Activated CD8-positive, alpha-beta memory T cell treated with anti-CD3 and anti-CD28 coated beads, Interleukin-2, amount 10 ng/mL, durations not matched to agents 7 days and 5 days (primary cell): ENCODE measurements at places on chromosomes 12 and 14.
A peak's percentile ranks its signal among the peaks of the same experiment; 100 is the strongest.

GRCh38 chr12:49673446-49674317 lies 33.5 kb downstream of the FMNL3 start:
- DNase-seq = no peak

GRCh38 chr14:54220071-54220703 lies 176.6 kb upstream of the CDKN3 start:
- DNase-seq = no peak

- DNase-seq = no peak
Measured at GRCh38 chr14:98544174-98544573, 727.8 kb downstream of the BCL11B start.

GRCh38 chr12:53677016-53677799 lies 1.3 kb upstream of the ATP5MC2 start:
- DNase-seq = no peak

- no peak for DNase-seq
Measured at GRCh38 chr14:67311868-67312267, 47.7 kb downstream of the ATP6V1D start.

GRCh38 chr14:105974902-105975301 lies 448.5 kb downstream of the TMEM121 start:
- peak; percentile 81 for DNase-seq

DNA sequence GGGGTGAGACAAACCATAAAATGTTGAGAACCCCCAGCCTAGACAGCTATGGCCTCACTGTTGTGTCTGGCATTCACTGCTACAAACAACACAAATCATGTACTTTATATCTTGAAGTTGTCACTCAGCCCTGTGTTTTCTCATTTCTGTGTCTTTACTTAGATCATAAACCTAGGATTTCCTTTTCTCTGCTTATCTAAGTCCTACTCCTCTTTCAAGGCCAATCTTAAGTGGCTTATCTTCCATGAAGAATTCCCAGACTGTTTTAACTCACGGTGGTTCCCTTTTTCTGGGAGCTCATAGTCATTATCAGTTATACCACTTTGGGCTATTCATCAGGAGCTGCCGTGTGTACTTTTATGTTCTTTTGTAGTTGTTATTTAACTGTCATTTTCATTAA lies 42.1 kb downstream of the FLRT2 start:
- no peak for DNase-seq

DNA sequence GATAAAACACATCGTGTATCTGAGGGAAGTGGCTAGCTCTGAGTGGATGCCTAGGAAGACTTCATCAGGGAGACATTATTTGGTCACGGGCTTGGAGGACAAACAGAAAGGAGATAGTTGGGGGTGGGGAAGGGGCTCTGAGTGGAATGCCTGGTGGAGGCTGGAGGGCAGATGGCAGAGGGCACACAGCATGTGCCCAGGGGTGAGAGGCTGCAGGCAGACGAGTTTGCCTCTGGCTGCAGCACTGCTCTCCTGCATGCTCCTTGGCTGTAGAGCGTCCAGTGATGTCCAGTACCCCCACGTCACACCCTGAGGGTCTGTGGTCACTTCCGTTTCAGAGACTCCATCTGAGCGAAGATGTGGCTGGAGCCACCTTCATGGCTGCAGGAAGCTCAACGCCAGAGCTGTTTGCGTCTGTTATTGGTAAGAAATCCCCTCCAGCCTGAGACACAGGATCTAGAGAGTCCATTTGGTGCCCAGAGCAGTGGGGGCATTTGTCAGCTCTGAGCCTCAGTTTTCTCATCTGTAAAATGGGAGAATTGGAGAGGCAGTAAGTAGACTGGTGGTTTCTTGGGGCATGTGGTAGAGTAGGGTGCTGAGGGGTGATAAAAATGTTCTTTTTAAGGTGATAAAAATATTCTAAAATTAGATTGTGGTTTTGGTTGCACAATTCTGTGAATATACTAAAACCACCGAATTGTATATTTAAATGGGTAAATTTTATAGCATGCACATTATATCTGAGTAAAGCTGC lies 71.7 kb upstream of the RIN3 start:
- DNase-seq = no peak

GRCh38 chr14:44113769-44114730 lies 393.0 kb downstream of the FSCB start:
- DNase-seq = no peak

- no peak for DNase-seq
Measured at GRCh38 chr12:29743077-29743476, 40.7 kb downstream of the TMTC1 start.

DNA sequence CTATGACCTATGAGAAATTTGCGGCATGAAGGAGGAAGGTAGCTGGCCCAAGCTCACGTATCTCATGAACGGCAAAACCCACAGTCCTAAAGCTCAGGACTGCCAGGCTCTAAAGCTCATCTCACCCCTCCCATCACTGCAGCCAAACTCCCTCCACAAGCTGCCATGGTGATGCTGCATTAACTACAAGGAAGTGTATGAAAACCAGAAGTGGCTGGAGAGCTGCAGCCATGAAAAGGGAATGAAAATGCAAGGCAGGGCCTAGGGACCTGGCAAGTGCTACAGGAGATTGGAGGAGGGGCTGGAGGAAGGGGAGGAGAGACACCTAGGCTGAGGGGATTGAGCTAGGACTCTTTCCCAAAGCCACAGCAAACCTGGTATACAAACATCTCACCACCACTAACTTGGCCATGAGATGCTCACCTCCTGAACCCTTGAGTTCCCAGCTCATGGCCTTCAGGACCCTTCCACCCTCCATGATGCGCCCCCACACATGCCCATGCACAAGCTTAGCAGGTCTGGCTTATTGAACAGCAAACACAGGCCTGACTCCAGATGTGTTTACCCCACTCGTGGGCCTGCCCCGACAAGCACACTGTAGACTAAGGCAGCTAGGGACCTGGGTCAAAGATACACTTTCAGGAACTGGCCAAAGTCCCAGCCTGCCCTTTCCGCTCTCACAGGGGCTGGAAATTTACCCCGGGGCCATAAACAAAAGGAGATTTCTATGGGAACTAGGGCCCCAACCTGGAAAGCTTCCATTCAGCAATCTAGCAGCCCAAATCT lies 42.0 kb downstream of the LTBP2 start:
- no peak for DNase-seq

DNA sequence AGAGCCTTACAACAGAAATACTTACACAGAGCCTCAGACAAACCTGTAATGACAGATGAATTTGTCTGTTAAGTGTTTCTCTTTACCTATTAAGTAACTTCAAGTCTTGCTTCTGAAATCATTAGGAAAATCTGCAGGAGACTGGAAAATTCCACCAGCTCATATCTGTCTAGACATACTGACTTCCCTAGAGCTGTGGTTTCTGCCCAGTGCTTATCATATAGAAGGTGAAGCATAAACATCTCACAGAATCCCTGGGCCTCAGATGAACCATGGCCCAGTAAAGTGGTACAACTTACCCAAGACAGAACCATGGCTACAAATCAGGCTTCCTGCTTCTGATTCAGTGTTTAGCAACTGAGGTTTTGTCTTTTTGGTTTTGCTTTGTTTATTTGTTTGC lies 91.6 kb downstream of the EGLN3 start:
- no peak for DNase-seq

DNA sequence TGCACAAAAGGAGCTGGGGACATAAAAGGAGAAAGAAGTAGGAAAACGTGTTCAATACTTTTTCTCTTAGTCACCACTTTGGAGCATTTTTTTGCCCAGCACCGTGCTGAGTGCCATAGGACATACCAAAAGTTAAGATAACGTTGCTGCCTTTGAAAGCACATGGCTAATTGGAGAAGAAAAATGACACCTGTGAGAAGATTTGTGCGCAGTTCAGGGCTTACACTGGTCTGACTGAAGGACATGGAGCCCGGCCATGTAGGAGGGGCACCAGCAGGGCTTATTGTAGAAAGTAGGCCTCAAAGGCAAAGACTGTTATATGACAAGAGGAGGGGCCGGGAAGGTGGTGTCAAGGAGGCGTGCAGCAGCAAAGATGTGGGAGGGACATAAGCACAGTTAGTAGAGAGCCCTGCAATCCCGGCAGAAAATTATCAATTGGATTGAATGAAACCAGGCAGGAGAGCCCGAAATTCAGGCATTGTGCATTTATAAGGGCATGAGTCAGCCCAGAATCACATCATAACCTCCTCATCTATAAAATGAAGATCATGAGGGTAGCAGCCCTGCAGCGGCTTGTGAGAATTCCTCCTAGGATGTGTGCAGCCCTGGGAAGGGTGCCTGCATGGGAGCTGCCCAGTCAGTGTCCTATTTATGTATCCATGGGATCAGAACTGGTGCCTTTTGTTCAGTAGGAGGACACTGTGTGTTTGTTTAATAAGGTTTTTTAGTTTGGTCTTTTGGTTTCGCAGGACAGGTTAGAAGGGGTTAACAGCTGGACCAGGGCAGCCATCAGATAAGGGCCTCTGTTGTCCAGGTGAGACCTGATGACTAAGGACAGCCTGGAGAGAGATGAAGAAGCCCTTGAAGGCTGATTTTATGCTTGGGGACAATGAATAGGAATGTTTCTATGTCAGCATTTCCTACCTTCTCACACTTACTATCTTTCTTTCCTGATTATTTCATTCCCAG lies 122.4 kb downstream of the GPR135 start:
- no peak for DNase-seq
